CD4-positive, CD25-positive, alpha-beta regulatory T cell (primary cell): ENCODE measurements at places on chromosomes 5 and 9. TPM values are rescaled to one million over a fixed set of nuclear protein-coding genes. Genes with fewer than 3 reads are reported as not detected.
A peak's percentile ranks its signal among the peaks of the same experiment; 100 is the strongest.

- no peak for DNase-seq
These were observed 10.9 kb upstream of the FCN1 start for GRCh38 chr9:134928436-134929192.

DNA sequence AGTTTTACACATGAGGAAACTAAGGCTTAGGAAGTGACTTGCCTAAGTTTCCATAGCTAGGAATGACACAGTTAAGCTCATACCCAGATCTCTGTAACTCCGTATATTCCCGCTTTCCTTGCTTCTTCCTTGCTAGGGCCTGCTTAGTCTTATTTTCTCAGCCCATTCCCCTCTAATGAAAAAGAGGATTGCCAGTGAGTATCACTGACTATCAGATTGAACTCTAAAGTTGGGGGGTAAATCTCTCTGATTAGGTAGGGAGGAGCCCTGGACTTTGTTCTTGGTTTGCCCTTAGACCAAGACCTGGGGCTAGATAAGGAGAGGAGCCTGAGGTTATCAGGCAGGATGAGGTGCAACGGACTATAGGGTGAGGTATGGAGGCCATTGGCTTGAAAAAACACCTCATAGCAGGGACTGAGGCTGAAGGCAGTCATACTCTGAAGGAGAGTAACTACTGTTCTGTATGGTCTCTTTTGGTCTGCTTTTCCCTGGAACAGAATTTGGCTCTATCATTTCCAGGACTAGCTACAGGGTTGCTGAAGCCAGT lies 2.5 kb downstream of the TRIM32 start:
- no peak for DNase-seq

DNA sequence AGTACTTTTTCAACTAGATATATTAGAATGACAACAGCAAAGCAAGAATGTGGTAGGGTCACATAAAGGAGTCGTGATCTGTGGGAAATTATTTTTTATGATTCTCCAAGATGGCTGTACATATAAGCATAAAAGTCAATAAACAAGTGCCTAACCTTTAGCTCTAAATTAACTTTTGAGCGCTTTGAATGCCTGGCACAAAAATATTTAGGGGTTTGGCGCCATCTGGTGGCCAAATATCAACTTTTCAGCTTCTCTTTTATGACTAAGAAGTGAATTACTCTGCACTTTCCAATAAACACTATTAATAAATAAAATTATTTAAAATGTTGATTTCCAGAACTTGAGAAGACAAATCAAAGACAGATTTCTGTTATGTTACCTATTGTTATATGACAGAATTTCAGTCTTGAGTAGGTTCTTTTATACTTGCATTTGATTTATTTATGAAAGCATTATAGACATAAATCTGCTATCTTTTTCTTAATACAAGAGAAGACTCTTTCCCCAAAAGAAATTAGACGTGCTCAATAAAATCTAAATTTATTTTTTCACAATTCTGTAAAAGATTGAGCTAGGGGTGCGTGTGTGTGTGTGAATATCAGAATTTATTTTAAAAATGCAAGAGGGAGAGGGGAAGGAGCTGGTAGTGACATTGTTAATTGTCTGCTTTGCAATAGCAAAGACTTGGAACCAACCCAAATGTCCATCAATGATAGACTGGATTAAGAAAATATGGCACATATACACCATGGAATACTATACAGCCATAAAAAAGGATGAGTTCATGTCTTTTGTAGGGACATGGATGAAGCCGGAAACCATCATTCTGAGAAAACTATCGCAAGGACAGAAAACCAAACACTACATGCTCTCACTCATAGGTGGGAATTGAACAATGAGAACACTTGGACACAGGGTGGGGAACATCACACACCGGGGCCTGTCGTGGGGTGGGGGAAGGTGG lies 36.7 kb upstream of the ARRDC3 start:
- peak; percentile 69 for DNase-seq

DNA sequence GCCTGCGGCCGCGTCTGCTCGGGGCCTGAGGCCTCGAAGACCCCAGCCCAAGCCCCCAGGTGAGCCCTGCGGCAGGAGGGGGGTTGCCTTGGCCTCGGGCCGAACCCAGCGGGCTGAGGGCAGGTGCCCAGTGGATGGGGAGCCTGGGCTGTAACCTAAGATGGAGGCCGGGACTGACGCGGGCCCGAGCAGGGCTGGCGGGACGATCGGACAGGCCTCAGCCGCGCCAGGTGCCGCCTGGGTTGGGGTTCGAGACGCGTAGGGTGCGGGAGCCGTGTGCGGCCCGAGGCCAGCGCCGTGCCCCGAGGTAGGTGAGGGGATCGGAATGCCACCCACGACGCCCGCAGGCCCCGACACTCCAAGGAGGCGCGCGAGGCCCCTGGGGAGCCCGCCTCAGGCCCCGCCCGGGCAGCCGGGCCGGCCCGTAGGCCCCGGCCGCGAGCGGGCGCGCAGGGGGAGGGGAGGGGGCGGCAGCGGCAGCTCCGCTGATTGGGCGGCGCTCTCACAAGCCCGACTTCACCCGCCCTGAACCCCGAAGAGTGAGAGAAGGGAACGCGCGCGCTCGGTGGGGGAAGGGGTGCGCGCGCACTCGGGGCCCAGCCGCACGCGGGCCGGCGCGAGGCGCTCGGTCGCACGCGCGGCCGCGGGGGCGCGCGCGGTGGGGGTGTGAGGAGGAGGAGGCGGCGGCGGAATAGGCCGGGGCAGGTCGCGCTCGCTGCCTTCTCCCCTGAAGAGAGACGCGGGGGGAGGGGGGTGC lies at the start of gene NSD1:
Gene NSD1, plus strand, starts transcription at position 678 of the 757 bp plus-strand sequence. CDS start 1,331 bp downstream, outside the sequence.
- DNase-seq = peak; percentile 94

DNA sequence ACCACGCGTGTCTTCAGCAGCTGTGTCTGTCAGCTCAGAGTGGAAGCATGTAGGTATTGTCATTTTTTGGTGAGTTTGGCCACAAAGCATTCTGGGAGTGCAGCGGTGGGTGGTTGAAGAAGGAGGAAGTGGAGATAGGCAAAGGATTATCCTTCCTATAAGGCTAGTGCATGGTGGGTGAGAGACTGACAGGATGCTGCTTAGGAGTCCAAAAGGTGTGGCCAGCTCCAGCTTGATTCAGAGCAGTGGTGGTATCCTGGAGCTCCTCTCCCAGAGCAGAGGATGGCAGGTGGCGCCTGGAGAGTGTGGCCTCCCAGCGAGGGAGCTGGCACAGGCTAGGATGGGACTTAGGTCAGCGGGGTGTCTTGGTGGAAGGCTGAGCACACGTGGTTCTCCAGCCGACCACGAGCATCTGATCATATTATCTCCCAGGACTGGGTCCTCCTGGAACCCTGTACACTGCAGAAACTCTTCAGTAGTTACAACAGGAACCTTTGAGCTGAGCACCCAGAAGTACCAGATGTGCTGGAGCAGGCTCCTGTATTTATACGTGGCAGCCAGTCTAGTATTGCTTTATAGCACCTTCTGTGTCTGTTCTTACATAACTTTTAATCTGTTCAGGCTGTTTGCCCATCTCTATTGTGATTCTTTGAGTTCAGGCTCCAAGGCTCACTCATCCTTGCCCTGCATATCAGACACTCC lies 29.6 kb downstream of the MAML1 start:
- peak; percentile 67 for DNase-seq

DNA sequence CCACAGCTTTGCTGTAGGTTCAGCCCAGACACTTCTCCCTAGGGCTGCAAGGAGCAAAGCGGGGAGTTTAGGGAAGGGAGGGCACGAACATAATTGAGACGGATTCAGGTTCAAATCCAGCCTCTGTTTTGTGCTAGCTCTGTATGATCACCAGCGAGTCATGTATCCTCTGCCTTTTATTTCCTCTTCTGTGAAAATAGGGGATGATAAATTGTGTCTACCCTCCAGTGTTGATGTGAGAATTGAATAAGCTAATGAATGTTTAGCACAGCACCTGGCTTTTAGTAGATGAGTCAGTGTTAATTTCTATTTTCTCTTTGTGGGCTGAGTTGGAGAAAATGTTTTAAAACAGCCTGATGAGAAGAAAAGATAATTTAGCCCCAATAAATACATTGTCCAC lies 6.2 kb downstream of the MLANA start:
- no peak for DNase-seq

DNA sequence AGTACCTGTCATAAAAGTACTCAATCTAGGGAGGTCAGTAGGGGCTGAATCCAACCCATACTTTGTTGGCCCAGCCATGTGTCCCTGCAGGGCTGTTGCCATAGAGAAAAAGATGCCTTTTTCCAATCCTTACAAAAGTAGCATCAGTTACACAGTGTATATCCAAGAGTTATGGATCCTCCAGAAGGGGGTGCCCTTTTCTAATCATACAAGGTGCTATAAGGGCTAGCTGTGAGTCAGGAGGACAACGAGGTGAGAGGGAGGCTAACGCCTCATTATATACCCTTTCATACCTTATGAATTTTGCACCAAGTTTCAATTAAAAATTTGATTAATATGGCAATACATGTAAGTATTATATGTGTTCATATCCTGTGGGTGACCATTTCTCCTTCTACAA lies 4.8 kb downstream of the KIAA0825 start:
- no peak for DNase-seq

- DNase-seq = no peak
These were observed 101.7 kb downstream of the GDNF start for GRCh38 chr5:37738057-37738691.

GRCh38 chr5:179769271-179769670 lies 24.5 kb upstream of the LTC4S start:
- DNase-seq = no peak

DNA sequence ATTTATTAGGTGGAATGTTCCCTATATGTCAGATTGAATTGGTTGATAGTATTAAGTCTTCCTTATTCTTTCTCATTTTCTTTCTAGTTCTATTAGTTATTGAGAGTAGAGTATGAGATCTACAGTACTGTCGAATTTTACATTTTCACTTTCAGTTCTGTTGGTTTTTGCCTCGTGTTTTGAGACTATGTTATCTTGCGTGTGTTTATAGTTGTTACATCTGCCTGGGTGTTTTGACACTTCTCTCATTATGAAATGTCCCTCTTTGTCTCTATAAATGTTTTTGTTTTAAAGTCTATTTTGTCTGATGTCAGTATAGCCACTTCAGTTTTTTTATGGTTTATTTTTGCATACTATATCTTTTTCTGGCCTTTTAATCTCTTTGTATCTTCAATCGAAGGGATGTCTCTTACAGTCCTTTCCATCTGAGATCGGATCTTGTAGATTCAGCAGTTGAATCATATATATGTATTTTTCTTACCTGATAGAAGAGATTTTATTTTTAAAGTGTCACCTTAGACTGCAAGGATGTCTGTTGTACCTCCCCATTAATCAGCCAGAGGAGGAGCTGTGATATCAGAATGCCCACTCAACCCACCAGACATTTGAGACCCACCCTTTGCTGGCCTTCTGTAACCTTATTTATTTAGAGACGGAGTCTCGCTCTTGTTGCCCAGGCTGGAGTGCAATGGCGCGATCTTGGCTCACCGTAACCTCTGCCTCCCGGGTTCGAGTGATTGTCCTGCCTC lies 20.7 kb downstream of the EHMT1 start:
- peak; percentile 29 for DNase-seq

- no peak for DNase-seq
These were observed 326.7 kb downstream of the MAT2B start for GRCh38 chr5:163832155-163832554.

GRCh38 chr9:92463984-92464383 lies 18.3 kb downstream of the ASPN start:
- DNase-seq = no peak

DNA sequence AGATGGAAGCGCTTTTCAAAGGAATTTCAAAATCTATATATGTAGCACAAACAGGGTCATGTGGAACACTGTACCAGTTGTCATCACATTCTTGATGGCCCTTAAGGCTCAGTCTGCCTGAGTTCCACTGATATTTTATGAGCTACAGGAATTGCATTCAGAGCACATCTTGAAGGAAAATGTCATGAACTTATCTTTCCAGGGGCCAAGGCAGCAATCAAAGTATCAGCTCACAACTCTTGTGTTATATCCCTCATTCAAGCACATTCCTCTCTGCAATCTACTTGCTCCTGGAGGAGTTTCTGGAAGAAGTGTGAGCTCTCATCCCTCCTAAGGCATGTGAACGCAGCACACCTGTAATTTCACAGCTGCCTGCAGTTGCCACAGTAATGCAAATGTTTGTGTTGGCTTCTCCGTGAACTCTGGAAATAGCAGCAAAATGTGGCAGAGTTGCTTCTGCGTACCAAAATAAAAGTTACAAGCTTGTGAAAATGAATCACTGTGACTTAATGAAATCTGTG lies 89.7 kb upstream of the EQTN start:
- no peak for DNase-seq

The OMD gene
- polyA plus RNA-seq = 0.13 TPM

The PDLIM4 gene
- polyA plus RNA-seq = not detected

The CSF2 gene
- polyA plus RNA-seq = not detected

The SLCO4C1 gene
- not detected for polyA plus RNA-seq

The C1QTNF2 gene
- not detected for polyA plus RNA-seq

The SVEP1 gene
- polyA plus RNA-seq = not detected

The EQTN gene
- polyA plus RNA-seq = not detected

The KIAA0825 gene
- polyA plus RNA-seq = 1.2 TPM

The SLC25A2 gene
- polyA plus RNA-seq = not detected

The GAPT gene
- 0.29 TPM for polyA plus RNA-seq

The IFNA21 gene
- polyA plus RNA-seq = not detected

The PIP5KL1 gene
- 1.1 TPM for polyA plus RNA-seq
